ENCODE measurements at places on chromosomes 1 and 21. TPM values are rescaled to one million over a fixed set of nuclear protein-coding genes. Genes with fewer than 3 reads are reported as not detected.

The CRP gene
- total RNA-seq = not detected

The ESPN gene
- 0.60 TPM for total RNA-seq

The GJA8 gene
- total RNA-seq = not detected

The MYOG gene
- total RNA-seq = not detected

The DIPK1A gene
- 5.5 TPM for total RNA-seq

The HPDL gene
- 1.7 TPM for total RNA-seq

The CHODL gene
- total RNA-seq = not detected

The GCSAML gene
- total RNA-seq = not detected

The OR14A2 gene
- not detected for total RNA-seq

The CD101 gene
- total RNA-seq = not detected

The OR2L5 gene
- total RNA-seq = not detected

The GNB1 gene
- total RNA-seq = 191 TPM

The KCTD3 gene
- 62.4 TPM for total RNA-seq

The AMIGO1 gene
- 10.3 TPM for total RNA-seq

The ATP6V1G3 gene
- total RNA-seq = not detected

The ALG14 gene
- total RNA-seq = 1.5 TPM

The CELA2B gene
- not detected for total RNA-seq

The ITGB2 gene
- total RNA-seq = 43.5 TPM

The DCDC2B gene
- not detected for total RNA-seq

The PKLR gene
- total RNA-seq = not detected

The CACNA1S gene
- total RNA-seq = not detected

The BCL2L15 gene
- 0.39 TPM for total RNA-seq

The RPS27 gene
- 1,910 TPM for total RNA-seq

The FMO3 gene
- total RNA-seq = 3.9 TPM

The GBP2 gene
- 56.5 TPM for total RNA-seq

The SYT11 gene
- 29.2 TPM for total RNA-seq

The LCE1E gene
- total RNA-seq = not detected

The KCNJ9 gene
- total RNA-seq = not detected

The TXNDC12 gene
- 34.9 TPM for total RNA-seq

The CCDC17 gene
- 5.7 TPM for total RNA-seq

The CFHR3 gene
- total RNA-seq = 0.66 TPM

The AMY2B gene
- 83.7 TPM for total RNA-seq

The PLA2G2F gene
- total RNA-seq = not detected

The PDPN gene
- total RNA-seq = 25.6 TPM

The WDR64 gene
- not detected for total RNA-seq

The SPRR2G gene
- total RNA-seq = not detected

The PTPRC gene
- total RNA-seq = 16.5 TPM

The KRTAP27-1 gene
- not detected for total RNA-seq

The ANKRD34A gene
- total RNA-seq = 2.4 TPM

The FCRL4 gene
- not detected for total RNA-seq

The S100A3 gene
- total RNA-seq = 2.7 TPM

The SIPA1L2 gene
- total RNA-seq = 40.8 TPM

The CELF3 gene
- total RNA-seq = not detected

The BGLAP gene
- total RNA-seq = 2.1 TPM

The CDK18 gene
- total RNA-seq = 5.1 TPM
